ENCODE measurements at places on chromosomes 6 and 20.

DNA sequence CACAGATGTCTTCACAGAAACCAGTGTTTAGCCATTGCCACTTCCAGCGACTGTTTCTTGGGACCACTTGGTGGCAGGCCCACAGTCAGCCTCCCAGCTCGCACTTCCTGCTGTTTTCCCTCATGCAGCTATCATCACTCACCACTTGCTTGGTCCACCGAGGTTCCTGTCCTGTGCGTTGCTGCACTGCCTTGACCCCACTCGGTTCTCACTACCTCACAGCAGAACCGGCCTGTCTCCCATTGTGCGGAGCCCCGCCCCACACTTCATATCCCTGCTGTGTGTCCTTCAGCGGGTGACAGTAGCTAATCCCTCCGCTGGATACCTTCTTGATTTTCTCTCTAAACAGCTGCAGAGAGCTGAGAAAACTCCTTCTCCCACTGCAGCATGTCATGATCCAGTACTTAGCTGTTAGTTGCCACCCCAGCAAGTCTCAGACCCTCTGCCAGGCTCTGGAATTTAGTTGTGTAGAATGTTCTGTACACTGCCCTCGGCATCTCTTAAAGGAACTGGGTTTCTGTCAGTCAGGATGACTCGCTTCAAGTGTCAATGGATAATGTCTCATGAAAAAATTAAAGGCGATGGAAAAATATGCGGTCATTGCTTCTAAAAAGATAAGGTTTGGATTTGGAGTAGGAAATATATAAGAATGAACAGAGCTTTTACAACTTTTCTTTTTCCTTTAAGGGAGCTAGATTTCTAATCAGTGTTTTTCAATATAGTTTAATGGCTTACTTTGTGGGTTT is 208.0 kb downstream of the FARS2 start:
- no peak for DNase-seq

- DNase-seq: peak; percentile 81
Observed at GRCh38 chr6:16769986-16770376, 8.7 kb upstream of the ATXN1 start.

DNA sequence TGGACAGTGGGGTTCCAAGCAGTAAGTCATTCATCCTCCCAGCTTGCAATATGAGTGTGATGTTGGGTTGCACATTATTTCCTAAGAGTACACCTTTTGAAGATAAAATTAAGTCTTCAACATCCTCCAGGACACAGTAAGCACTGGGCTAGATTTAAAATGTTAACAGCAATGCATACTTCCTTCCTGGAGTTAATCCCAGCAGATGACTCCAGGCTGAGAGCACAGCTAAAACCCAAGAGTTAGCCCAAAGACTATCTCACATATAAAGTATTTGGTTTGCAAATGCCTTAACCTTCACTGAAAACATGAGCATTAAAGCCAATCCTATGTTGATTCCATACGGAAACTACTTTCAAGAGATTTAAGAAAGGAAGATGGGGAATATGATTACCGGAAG is 69.2 kb downstream of the SLC23A2 start:
- no peak for DNase-seq

- no peak for DNase-seq
Observed at GRCh38 chr20:46720019-46720418, 10.6 kb downstream of the SLC2A10 start.

GRCh38 chr6:45920819-45921511 is 94.7 kb downstream of the CLIC5 start:
- DNase-seq: no peak

DNA sequence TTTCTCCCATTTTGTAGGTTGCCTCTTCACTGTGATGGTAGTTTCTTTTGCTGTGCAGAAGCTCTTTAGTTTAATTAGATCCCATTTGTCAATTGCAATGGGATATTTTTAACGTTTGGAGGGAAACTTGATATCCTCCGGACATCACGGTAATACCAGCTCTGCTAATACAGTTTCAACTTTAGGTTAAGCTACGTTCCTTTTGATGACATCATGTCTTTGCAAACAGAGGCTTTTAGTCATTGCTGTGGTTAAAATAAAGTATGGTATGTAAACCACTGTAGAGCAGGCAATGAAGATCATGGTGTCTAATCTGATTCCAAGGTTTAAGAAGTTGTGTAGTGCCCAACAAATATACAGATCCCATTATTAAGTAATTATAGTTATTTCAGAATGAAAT is 168.0 kb upstream of the CHD6 start:
- DNase-seq: no peak

Measured in Daoy (cell line).